NCI-H1694 treated with DMSO at 0.1 percent for 48 hours (cell line): ENCODE measurements at places on chromosomes 4 and X.

- DNase-seq = no peak
Measured at GRCh38 chr4:5370286-5370685, 319.0 kb downstream of the STK32B start.

DNA sequence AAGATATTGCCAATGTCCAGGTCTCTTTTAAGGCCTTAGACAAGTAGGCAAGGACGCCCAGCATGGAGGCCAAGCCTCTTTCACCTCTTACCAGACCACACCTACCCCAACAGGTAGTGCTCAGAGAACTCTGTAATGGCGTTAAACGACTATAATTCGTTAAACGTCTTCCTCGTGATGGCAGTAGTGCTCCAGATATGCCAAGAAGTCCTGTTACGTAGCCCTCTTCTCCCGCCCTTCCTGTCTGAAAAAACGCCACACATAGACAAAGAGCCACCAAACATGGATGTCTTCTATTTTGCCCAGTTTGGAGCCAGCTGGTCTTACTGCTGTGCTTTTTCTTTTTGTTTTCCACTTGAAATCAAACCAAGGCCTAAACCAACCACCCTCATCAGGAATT is 190.7 kb downstream of the OR13H1 start:
- no peak for DNase-seq

DNA sequence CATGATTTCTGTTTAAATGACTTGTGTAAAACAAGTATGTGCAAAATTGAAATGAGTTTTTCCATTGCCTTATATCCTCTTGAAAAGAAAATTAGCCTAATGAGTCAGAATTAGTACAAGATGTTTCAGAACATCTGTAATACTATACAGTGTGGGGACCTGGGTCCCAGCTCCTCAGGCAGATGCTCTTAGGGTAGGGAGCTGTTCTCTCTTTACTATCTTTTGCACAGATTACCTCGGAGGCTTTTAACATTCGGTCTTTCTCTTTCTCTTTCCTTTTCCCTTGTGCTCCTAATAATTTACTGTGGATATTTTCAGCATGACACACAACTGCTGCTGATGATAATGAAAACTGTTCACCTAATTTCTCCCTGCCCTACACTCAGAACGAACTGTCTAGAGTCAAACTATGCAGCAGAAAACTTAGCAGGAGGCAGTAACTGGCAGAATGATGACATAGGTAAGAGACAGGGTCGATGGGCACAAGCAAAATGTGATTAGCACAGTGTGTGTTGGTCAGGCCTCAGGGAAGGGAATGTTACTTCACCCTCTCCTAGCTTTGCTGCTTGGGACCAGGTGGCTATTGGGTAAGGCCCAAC is 455.3 kb downstream of the PDHA2 start:
- no peak for DNase-seq

DNA sequence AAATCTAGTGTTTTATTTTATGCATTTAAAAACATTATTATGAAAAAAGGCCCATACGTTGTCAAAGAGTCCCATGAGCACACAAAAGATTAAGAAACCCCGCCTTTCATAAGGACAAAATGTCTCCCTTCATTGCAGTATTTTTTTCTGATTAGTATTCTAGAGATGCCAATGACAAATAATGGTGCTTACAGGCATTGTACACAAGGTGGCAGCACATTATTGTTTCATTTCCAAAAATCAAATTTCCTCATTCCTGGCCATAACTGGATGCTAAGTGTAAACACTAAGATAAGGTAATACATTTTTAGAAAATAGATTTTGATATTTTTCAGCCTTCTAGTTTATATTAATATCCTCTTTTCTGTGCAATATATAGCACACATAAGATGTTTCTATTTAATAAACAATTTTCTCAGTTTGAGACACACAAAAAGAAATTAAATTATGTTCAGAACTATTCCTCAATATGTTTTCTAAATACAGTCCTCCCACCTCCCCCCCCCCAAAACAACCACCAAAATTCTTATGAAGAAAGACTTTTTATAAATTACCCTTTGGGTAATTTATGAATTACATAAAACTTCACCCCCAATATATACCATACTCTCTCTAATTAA is 47.7 kb downstream of the TIGD2 start:
- DNase-seq = peak; percentile 64

GRCh38 chr4:156915221-156915620 is 56.4 kb downstream of the PDGFC start:
- no peak for DNase-seq

DNA sequence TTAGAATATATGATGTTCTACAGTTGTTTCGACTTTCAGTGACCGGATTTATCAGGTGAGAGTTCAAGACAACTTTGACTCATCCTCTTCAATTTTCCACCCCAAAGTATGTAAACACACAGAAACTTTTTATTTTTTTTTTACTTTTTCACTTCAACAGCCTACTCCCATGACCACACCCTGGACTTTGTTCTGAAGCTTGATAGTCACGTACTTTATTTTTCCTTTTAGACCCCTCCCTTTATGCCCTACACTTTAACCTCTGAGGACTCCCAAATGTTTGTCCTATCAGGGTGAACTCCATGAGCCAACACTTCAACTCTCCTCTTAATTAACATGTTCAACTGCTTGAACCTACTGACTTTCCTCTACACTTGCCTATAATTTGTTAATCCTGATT is 2.5 kb upstream of the DDX60 start:
- DNase-seq = no peak

DNA sequence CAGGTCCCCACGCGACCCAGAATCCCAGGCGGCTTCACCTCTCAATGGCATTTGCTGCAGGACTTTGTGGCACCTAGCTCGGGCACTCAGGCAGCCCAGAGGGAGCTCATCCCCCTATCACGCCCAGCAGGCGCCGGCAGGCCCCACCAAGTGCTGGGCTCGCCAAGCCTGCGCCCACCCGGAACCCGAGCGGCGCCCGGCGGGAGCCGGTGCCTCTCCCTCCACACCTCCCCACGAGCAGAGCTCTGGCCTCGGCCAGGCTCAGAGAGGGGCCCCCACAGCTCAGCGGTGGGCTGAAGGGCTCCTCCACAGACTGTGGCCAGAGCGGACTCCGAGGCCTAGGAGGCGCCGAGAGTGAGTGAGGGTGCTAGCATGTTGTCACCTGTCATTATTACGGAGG is 286.3 kb downstream of the PDHA2 start:
- no peak for DNase-seq

GRCh38 chr4:176919631-176920030 is 126.9 kb upstream of the VEGFC start:
- no peak for DNase-seq

DNA sequence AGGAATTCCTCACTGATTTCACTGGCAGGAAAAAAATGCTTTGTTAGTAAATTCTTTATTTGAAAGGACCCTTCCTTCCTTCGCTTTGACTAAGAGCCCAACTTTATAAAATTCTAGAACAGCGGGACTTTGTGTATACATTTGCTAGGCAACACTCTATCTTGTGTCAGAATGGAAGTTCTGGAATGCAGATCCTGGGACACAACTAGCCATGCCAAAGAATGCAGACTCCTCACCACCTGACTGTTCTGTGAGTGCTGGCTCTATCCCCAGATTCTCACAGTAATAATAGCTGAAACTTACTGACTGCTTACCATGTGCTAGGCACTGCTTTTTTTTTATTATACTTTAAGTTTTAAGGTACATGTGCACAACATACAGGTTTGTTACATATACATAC is 73.3 kb upstream of the ZDHHC15 start:
- DNase-seq = no peak

DNA sequence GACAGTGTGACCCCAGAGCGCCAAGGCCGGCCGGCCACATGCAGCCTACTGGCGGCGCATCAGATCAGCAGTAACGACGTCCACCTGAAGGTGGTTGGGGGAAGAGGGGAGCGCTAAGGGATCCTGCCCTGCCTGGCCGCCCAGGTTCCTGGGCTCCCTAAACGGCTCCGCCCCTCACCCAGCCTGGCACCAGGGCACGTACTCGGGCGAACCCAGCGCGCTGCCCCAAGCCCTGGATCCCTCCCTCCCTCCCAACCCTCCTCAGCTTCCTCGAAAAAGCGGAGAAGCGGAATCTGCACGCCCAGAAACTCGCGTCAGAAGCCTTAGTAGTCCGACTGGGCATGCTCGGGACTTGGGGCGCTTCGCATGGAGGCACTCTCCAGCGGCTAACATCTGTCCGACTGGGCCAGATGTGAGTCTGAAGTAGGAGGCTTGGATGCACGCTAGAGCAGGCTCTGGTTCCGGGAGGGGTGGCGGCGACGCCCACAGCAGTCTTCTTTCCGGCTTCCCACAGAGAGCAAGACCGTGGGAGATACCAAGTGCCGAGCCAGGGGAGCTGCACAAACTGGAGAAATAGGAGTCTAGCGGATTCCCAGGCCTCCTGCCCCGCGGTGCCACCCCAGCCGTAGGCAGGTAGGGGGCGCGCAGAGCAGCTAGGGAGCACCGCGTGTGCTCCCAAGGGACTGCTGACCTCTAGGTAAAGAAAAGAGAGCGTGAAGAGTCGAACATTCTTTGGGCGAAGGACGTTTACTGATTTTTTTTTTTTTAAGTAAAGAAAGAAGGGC is 114.3 kb upstream of the TEX13C start:
- DNase-seq = peak; percentile 88

- no peak for DNase-seq
Measured at GRCh38 chr4:65624651-65625050, 45.6 kb downstream of the EPHA5 start.

DNA sequence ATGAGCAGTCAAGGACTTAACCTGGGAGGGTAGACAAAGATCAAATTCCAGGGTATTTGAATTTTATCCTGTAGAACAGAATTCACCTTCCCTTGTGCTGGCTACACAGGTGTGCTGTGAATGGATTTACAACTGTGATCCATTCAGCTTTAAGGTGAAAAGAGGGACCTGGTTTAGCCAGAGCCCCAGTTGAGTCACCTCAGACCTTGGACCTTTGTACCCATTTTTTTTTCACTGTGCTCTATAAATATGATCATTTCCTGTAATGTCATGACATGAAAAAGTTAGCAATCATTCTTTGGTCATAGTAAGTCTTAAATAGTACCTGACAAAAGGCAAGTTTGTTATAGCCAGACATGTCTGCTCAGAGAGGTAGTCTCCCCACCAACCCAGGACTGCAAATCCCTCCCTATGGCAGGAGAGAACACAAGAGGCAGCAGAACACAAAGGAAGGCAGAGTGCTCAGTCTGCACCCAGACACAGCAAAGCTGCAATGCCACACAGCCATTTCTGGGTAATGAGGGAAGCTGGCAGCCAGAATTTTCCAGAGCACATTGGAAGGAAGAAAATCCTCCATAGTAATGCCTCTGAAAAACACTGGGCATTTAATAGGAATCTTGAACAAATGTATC is 77.9 kb downstream of the CXXC4 start:
- no peak for DNase-seq

DNA sequence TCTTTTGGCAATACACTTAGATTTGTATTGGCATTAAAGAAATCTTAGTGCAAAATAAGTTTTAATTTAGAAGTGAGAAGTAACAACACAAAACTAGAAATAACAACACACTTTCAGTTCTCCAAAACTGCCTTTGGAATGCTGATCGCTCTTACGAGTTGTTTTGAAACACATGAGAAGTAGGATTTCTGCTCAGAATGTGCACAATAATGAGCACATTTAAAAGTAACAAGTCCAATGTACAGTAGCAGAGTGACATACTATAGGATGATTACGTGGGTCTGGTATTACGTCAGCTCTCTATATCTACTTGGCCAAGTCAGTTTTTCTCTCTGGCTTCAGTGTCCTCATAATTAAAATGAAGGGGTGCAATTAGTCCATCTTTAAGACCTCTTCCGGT is 164.8 kb downstream of the CHM start:
- DNase-seq = no peak

DNA sequence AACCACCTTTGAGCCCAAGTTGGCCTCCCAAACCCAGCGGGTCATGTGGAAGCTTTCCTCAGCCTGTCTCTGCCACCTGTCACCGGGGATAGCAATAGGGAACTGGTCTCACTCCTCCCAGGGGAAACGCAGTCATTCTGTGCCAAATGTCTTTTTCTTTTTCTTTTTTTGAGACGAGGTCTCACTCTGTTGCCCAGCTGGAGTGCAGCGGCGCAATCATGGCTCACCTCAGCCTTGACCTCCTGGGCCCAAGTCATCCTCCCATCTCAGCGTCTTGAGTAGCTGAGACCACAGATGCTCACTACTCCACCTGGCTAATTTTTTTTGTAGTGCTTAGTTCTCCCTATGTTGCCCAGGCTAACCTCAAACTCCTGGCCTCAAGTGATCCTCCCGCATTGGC is 40.3 kb downstream of the MED28 start:
- no peak for DNase-seq

DNA sequence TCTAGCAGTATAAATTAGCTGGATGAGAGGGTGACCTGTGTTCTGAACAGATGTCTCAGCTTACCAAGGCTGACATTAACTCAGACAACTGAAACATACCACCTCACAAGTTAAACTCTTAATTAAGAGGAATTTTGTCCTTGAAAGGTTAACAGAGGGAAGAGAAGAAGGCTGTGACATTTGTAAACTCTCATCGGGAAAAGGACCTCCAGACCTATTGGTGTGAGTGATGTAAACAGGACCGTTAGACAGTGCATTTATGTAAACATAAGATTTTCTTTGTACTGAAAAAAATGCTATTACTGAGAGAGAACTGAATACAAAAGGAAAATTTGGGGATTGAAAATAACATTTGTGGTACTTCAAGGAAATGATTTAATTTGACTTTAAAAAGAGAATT is 308.4 kb upstream of the DIAPH2 start:
- no peak for DNase-seq

DNA sequence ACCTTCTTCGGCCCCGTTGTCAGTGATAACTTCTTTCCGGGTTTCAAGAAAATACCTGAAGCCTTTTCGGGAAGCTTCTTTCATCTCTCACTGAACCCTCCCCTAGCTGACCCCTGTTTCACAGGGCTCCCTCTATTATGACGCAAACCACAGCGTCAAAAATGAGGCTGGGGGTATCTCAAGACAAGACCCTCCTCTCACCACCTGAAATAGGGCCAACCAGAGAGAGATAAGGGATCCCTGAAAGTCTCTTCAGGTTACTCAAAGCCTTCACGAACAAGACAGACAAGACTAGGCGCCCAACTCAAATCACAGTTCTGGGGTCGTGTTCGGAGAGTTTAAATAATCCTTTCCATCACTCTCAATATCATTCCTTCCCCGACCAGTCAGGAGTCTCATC is 1.2 kb downstream of the PHF8 start:
- DNase-seq = no peak

- DNase-seq = no peak
Measured at GRCh38 chrX:153560000-153560399, 38.9 kb downstream of the CCNQ start.

GRCh38 chrX:153933748-153934147 is 1.1 kb downstream of the NAA10 start:
- DNase-seq = no peak

DNA sequence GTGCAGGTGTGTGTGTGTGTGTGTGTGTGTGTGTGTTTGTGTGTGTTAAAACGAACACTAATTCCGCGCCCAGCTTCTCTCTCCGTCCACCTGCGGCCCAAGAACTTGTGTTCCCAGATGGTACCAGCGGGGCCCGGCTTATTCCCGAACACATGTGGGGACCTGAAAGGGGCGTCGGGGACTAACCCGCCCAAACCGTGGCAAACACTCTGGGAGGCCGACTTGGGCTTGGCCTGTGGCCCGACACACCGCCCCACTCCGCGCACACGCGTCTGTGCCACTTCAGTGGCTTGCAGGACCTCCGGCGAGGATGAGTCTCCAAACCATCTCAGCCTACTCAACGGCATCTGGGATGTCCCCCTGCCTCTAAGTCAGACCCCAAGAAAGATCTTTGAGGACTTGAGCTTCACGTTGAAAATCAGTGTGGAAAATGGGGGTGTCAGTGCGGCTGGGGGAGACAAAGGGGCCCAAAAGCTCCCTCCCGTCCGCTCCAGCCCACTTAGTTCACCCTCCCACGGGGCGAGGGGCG is 790 bp upstream of the HHIP start:
- DNase-seq = no peak
